ENCODE measurements at places on chromosomes 6 and 20.
A peak's percentile ranks its signal among the peaks of the same experiment; 100 is the strongest.

DNA sequence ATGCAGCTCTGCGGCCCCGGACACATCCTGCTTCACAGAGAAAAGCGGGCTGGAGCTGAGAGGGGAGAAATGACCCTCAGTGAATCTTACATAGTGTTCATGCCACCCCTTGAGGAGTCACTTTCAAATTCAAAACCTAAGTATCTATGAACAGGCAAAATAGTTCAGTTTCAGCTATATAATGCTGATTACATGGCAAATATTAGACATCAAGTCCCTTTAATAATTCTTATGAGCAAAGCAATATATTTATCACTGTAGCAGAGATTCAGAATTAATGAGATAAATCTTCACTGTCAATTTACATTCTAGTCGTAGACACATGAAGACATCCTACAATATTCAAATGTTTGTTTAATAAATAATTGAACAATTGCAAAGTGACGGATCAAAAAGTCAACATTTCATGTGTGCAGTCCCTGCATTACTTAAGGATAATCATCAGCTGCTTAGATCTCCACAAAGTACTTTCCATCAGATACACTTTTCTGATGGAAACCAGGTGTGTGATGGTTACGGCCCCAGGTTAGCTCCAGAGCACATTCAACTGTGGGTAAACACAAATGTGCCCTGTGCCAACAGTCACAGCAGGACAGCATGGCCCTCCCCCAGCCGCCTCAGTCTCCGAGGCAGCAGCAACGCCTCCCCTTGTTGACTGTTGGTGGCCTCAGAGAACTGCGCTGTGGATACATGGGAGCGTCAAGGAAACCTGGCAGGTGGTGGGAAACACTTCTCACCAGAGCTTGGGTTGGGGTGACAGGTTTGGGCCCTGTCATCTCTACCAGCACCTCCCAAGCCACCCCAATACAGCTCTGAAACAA is 787 bp upstream of the PRR18 start:
- DNase-seq = no peak

DNA sequence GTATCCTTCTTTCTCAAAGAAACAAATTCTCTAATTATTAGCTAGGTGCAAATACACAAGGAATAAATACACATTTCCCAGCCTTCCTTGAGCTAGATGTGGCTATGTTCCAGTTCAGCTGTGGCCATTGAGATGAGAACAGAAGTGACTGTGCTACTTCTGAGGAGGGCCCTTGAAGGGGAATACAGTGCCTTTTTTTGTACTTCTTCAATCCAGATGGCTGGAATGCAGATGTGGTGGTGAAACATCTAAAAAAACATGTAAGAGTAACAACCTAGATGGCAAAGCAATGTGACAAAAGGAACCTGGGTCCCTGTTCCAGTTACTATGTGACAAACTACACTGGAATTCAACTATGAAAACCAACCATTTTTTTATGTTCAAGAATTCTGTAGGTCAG is 115.4 kb upstream of the DST start:
- DNase-seq = peak; percentile 59

GRCh38 chr6:126698732-126699240 is 358.9 kb downstream of the CENPW start:
- DNase-seq = no peak

DNA sequence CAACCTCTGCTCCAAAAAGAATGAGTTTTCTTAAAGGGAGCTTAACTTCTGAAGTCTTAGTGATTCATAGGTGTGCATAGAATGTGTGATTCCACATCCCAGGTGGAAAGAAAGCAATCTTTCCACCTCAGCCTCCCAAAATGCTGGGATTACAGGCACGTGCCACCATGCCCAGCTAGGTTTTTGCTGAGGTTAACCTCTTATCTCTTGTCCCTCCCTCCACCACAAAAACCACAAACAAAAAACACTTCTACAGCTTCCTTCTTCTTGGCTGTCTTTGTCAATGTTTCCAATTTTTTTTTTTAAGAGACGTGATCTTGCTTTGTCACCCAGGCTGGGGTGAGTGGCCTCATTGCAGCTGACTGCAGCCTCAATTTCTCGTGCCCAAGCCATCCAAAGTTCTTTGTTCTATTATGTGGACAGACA is 8.1 kb upstream of the CSE1L start:
- no peak for DNase-seq

- DNase-seq = peak; percentile 19
Observed at GRCh38 chr6:105301756-105302616, 100.9 kb downstream of the PREP start.

GRCh38 chr6:100488244-100488643 is 23.5 kb upstream of the SIM1 start:
- peak; percentile 66 for DNase-seq

- DNase-seq = peak; percentile 72
Observed at GRCh38 chr6:4381381-4381780, 246.0 kb upstream of the ECI2 start.

- peak; percentile 69 for DNase-seq
Observed at GRCh38 chr6:43723737-43724295, 36.2 kb upstream of the MRPS18A start.

DNA sequence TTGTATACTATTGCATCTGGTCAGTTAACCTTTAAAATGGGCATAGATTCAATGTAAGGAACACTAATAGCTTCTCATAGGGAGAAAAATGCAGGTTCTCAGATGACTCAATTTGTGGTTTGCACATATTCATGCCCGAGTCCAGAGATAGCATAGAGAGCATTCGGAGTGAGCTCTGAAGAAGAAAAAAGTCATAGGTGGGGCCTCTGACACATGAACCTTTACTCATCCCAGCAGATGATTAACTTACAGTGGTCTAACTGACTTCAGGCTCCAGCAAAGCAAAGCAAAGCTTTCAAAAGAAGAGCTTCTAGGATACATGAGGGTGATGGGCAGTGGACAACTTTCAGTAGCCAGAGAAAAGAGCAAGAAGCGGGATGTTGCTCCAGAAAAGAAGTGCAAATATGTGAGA is 55.3 kb upstream of the BTN3A2 start:
- peak; percentile 89 for DNase-seq

DNA sequence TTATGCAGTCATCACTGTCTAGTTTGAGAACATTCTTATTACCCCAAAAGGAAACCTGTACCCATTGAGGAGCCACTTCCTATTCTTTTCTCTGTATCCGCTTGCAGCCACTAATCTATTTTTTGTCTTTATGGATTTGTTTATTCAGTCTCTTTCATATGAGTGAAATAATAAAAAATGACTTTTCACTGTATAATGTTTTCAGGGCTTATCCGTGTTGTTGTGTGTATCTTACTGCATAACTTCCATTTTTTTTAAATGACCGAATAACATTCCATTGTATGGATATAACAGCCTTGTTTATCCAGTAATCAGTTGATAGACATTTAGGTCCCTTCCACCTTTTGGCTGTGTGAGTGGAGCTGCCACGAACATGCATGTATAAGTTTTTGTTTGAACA is 86.6 kb downstream of the ZFAND3 start:
- no peak for DNase-seq

DNA sequence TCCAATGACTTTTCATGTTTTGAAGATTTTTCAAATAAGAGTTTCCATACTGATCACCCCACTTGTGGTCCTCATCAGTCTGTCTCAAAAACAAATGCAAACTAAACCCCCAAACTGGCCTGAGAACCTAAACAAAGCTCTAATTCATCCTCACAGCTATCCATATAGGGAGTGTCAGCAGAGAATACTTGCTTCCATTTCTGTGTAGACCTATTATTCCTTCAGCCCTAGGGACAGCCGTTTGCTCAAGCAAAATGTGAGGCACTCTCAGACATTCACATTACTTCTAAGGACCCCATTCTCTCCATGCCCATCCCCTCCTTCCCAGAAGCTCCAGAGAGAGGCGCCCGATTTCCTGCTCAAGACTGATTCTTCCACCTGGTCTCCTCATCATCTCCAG is 24.6 kb downstream of the DNAAF9 start:
- DNase-seq = no peak
